Urinary bladder (tissue), 4 donors: ENCODE measurements at places on chromosomes 6 and 20. TPM values are rescaled to one million over a fixed set of nuclear protein-coding genes. Genes with fewer than 3 reads are reported as not detected.

The SYNJ2 gene
- 14.3 TPM for total RNA-seq

The ATG5 gene
- total RNA-seq = 88.8 TPM

The CARMIL1 gene
- 26.5 TPM for total RNA-seq

The RPS6KA2 gene
- total RNA-seq = 34.7 TPM

The ZSCAN23 gene
- total RNA-seq = 15.5 TPM

The EGFL8 gene
- 17.6 TPM for total RNA-seq

The MAFB gene
- total RNA-seq = 9.1 TPM

The TRIM31 gene
- 1.3 TPM for total RNA-seq
